WTC11 (cell line): ENCODE measurements at places on chromosomes 12 and 14. TPM values are rescaled to one million over a fixed set of nuclear protein-coding genes. Genes with fewer than 3 reads are reported as not detected.
A peak's percentile ranks its signal among the peaks of the same experiment; 100 is the strongest.

GRCh38 chr14:100203962-100204834 lies 34.7 kb upstream of the YY1 start:
- H3K27ac ChIP-seq: no peak overlapping the region
- H3K4me3 ChIP-seq: no peak overlapping the region
- peaks cover 5% of the 10 kb centered on the region for H3K36me3 ChIP-seq

DNA sequence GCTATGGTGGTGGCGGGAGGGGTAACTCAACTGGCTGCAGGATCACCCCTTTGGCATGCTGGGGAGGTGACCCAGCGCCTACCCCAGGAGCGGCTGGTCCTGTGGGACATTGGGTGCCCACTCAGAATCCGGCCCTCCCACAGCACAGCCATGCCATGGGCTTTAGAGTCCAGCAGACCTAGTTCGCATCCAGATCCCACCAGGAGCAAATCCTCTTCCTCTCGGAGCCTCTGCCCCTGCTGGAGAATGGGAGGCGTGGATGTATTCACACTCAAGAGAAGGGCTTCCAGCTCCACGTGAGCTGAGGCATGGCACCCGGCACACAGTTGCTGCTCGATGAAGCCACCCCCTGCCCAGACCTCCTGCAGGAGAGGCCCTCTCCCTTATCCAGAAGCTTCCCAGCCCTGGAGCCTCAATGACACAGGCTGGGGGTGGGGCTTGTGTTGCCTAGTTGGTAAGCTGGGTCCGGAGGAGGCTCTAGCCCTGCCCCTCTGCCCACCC lies 17.7 kb downstream of the FAM222A start:
- H3K4me3 ChIP-seq: no peak overlapping the region
- H3K36me3 ChIP-seq: no peaks in the 10 kb centered on the region
- H3K27ac ChIP-seq: no peak overlapping the region
- peak; percentile 11 for DNase-seq

DNA sequence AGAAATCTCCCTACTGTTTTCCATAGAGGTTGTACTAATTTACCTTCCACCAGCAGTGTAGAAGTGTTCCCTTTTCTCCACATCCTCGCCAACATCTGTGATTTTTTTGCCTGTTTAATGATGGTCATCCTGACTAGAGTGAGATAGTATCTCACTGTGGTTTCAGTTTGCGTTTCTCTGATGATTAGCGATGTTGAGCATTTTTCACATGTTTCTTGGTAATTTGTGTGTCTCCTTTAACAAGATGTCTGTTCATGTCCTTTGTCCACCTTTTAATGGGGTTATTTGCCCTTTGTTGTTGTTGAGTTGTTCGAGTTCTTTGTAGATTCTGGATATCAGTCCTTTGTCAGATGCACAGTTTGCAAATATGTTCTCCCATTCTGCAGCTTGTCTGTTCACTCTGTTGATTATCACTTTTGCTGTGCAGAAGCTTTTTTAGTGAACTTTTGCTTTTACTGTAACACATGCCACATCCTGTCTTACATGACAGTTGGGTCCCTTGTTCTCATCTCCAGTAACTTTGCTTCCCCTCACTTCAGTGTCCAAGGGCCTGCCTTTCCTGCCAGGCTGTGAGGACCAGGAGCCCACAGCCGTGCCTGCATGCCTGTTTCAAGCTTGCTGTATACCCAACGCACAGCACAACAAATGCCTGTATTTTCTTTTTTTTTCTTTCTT lies 64.9 kb downstream of the SPRING1 start:
- peaks cover 8% of the 10 kb centered on the region for H3K4me1 ChIP-seq
- H3K27me3 ChIP-seq: no peaks in the 10 kb centered on the region
- no peak overlapping the region for H3K27ac ChIP-seq

GRCh38 chr12:65881348-65881961 lies 57.2 kb downstream of the HMGA2 start:
- H3K4me3 ChIP-seq: peak overlapping the region; percentile 13; the same call in 1 of the 2 replicates
- H3K36me3 ChIP-seq: peaks cover 5% of the 10 kb centered on the region; the same call in 1 of the 2 replicates
- peak; percentile 38 for DNase-seq
- H3K27me3 ChIP-seq: no peaks in the 10 kb centered on the region

- peak overlapping the region; percentile 53; the same call in 1 of the 2 replicates for H3K27ac ChIP-seq
- H3K4me1 ChIP-seq: peaks cover 6% of the 10 kb centered on the region
- H3K36me3 ChIP-seq: peaks cover 49% of the 10 kb centered on the region
- H3K4me3 ChIP-seq: no peak overlapping the region
Observed at GRCh38 chr14:75088566-75089373, 19.3 kb downstream of the ZC2HC1C start.

DNA sequence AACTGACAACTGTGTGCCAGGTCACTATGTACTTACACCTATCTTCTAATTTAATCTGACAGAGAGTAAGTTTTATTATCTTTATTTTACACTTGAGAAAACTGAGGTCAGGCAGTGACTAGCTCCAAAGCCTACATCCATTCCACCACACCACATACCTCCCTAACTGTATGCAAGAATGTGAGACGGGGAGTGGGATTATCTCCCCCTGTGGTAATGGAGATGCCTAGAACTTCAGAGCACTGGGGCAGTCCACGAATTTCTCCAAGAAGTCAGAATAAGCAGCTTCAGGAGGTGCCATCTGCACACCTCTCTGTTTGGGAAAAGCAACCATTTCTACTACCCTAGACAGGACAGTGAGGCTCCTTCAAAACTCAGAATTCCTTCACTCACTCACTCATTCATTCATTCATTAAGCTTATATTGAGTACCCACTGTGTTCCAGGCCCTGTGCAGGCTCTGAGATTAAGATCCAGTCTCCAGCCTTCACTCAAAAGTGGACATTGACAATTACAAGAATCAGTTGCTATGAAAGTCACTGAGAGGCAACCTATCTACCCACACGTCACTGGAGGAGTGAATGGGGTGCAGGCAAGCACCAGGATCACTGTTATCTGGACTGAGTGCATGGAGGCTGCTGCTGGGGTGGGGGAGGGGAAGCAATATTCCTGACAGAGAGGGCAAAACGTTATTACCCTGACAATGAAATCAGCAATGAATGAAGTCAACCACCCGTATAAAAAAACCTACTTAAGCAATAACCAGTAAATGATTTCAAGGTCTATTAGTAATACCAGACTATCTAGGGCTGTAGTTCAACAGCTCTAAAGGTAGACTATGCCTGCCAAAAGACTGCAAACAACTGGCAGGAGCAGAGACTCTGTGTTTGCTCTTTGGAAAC lies 18.0 kb downstream of the SLC7A7 start:
- no peaks in the 10 kb centered on the region; the same call in 1 of the 2 replicates for H3K27me3 ChIP-seq
- DNase-seq: no peak
- no peak overlapping the region for H3K4me3 ChIP-seq
- H3K4me1 ChIP-seq: peaks cover 16% of the 10 kb centered on the region

DNA sequence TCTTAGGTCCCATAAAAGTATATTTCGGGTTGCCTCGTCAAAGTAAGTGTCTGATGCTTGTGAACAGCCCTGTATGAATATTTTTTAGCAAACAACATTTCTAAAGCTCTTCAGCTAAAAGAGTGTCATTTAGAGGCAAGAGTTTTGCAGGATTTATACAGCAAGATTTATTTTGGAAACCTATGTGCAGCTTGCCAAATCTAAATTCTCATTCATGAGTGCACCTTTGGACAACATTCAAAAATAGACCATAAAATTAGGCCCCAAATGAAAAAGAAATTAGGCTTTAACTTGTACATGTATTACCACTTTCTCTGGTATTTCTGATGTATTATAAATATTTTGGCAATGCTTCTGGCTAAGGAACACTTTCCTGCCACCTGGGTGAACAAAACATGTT lies 224.4 kb upstream of the PDZRN4 start:
- no peak for DNase-seq
- H3K4me3 ChIP-seq: no peak overlapping the region
- no peak overlapping the region for H3K27ac ChIP-seq
- no peaks in the 10 kb centered on the region for H3K36me3 ChIP-seq

DNA sequence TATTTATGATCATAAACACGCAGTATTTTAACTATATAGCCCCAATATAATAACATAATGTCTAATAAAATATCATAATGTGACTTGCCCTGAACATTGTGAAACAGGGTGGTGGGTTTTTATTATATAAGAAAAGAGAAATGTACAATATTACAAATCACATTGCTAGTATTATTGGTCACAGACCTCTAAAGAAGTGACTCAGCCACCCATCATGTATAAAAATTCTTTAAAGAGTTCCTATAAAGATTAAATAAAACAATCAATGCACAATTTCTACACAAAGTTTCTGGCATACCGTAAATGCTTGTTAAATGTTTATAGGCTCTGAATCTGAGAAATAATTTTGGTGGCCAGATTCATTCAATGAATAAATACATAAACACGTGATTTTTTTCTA lies 28.9 kb downstream of the ABCC9 start:
- H3K27me3 ChIP-seq: no peaks in the 10 kb centered on the region
- DNase-seq: no peak
- H3K27ac ChIP-seq: no peak overlapping the region
- peaks cover 7% of the 10 kb centered on the region for H3K4me1 ChIP-seq
- no peaks in the 10 kb centered on the region for H3K36me3 ChIP-seq
- H3K4me3 ChIP-seq: no peak overlapping the region

GRCh38 chr12:121810234-121810817 lies 6.5 kb downstream of the SETD1B start:
- peaks cover 43% of the 10 kb centered on the region for H3K4me1 ChIP-seq
- H3K4me3 ChIP-seq: no peak overlapping the region
- no peak for DNase-seq
- H3K27ac ChIP-seq: no peak overlapping the region

TAS2R8 gene
- not detected in 3 replicates for total RNA-seq

SLC5A8 gene
- 0.05 to 0.07 TPM in 2 of 3 replicates, not detected in the other for total RNA-seq
